Pulmonary artery endothelial cell (primary cell): ENCODE measurements at places on chromosomes 11 and 22. TPM values are rescaled to one million over a fixed set of nuclear protein-coding genes. Genes with fewer than 3 reads are reported as not detected.

USH1C gene
- total RNA-seq: not detected in 2 replicates

GSC2 gene
- total RNA-seq: 0.07 TPM in 1 of 2 replicates, not detected in the other

TSPAN32 gene
- not detected in 2 replicates for total RNA-seq

APOL5 gene
- not detected in 2 replicates for total RNA-seq

ANO5 gene
- 2.3 and 4.7 TPM in 2 replicates for total RNA-seq

RBM14 gene
- 23.2 and 43.6 TPM in 2 replicates for total RNA-seq

C22orf31 gene
- total RNA-seq: not detected in 2 replicates

BEST1 gene
- total RNA-seq: under 0.01 and 0.04 TPM in 2 replicates

RBMXL2 gene
- total RNA-seq: 0.04 and 0.20 TPM in 2 replicates

ENTHD1 gene
- not detected in 2 replicates for total RNA-seq
